ENCODE measurements at places on chromosomes 16 and 17.

DNA sequence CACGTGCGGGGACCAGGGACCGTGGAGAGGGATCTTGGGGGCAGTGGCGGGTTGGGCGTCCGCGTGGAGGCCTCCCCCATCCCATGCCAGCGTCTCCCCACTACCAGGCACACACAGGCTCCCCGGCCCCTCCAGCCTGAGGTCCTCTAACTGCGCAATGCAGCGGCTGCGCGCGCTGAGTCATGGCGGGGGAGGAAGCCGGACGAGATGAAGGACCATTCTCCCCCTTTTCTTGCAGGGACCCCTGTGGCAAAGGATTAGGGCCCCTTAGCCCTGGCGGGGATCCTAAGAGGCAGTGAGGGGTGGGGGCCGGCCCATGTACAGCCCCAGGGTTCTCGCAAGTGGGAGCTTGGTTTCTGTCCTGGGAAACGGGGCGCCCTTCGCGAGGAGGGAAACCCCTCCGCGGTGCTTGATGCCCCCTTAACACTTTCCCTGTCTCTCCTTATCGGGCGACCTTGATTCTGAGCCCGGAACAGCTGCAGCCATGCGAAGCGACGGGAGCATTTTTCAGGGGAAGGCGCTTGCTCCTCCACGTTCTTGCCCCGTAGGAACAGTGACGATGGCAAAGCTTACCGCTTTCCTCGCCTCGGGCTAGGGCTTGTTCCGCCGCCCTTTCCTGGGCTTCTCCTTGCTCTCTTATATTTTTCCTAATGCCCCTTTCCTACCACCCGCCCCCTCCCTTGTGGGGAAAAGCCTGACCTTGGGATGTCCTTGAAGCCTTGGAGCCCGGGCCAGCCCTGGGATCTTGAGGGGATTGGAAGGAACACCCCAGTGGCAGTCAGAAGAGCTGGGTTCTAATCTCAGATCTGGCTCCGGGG is 592 bp downstream of the ALDOA start:
- no peak for DNase-seq

DNA sequence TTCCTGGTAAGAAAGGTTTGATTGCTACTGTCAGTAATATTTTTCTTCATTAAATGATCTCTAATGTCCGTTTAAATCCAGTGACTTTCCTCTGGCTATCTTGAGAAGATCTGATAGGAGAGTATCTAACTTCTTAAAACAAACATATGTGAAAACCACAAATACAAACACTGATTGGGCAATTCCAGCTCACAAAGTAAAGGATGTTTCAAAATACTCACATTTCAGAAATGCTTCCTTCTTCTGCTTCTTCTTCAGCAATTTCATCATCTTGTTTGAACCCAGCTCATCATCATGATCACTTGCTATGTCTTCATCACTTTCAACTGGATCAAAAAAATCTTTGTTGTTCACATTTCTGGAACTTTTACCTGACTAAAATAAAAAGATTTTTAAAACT is 64.3 kb upstream of the RBL2 start:
- DNase-seq = peak; percentile 11

DNA sequence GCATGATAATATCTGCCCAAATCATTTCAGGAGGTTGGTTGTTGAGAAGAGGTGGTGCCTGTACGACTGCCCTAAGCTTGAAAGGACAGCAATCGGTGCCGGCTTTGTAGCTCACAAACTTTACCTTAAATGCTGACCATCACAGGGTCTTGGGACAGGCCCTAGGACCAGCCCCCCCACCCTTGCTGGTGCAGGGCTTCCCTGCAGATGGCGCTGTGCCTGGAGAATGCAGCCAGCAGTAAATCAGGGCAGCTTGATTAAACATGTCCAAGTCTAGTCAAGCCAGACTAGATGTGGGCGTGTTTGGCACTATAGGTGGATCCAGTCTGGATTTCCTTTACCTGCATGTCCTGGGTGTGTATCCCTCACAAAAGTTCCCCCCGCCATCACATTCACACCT is 135.5 kb upstream of the CRHR1 start:
- no peak for DNase-seq

DNA sequence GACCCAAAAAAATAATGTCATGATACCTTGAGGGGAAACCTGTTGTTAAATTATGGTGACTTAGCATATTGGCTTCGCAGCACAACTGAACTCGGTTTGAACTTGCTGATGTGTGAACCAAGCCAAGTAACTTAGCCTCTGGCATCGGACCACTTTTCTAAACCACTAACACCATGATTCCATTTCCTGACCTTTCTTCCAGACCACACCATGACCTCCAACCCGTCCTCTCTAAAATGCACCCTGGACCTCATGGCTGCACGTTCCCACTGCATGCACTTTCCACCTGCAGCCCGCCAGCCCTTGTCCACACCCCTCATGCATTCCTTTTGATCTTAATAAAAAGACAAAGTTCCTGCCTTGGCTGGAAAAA is 29.3 kb downstream of the DYNLRB2 start:
- peak; percentile 34 for DNase-seq

DNA sequence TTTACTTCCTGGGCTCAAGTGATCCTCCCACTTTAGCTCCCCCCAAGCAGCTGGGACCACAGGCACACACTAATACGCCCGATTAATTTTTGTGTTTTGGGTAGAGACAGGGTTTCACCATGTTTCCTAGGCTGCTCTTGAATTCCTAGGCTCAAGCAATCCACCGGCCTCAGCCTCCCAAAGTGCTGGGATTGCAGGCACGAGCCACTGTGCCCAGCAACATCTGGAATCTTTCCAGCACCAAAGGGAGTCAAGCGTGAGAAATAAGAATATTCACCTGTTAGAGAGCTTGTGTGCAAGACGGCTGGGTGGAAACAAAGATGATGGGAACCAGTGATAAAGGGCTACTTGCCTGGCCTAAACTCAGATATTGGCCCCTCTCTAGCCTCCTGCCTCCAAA is 14.2 kb upstream of the ALOX12B start:
- DNase-seq = no peak

DNA sequence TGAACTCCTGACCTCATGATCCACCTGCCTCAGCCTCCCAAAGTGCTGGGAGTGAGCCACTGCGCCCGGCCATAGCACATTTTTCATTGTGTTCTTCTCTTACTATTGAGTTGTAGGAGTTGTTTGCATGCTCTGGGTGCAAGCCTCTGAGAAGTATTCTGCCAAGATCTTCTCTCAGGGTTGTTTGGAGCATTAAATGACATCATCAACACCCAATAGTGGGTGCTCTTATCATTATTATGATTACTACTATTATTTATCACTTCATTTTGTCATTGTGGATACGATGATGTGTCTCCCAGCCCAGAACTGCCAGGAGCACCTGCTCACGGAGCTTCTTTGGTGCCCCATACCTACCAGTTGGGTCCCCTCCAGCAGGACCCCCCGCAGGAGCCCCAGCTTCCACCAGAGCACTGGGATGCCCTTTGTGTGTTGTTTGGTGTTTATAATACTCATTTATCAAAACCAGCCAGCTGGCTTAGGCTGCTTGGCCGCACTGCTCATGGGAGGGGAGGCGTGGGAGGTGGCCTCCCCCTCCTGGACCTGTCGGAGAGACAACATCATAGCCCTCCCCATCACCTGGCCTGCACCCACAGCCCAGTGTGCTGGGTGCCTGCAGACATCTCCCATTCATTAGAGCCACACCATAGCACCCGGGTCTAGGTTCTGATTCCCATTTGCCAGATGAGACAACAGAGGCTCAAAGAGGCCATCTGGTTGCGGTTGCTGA is 12.9 kb upstream of the MAP2K3 start:
- no peak for DNase-seq

DNA sequence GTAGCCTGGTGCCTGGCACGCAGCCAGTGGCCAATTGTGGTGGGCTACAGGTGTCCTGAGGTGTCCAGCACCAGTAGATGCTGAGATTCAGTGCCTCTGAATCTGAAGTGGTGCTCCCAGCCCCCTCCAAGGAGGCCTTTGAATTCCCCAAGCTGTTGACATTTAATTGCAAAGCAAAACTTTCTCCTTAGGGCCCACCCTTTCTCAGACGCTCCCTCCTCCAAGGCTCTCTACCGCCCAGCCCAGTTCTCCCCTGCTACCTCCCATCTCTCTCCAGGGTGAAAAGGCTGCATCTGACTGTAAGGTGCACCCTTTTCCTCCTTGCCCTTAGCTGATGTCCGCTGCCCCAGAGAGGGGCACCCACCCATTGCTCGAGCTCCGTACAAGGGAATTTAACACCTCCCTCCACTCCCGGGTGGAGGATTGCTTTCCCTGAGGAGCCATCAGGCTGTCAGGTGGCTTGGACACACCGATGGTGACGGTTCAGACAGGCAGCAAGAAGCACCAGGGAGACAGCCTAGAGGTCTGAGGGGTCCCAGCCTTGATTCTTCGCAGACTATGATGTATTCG is 1.7 kb downstream of the BEAN1 start:
- no peak for DNase-seq

DNA sequence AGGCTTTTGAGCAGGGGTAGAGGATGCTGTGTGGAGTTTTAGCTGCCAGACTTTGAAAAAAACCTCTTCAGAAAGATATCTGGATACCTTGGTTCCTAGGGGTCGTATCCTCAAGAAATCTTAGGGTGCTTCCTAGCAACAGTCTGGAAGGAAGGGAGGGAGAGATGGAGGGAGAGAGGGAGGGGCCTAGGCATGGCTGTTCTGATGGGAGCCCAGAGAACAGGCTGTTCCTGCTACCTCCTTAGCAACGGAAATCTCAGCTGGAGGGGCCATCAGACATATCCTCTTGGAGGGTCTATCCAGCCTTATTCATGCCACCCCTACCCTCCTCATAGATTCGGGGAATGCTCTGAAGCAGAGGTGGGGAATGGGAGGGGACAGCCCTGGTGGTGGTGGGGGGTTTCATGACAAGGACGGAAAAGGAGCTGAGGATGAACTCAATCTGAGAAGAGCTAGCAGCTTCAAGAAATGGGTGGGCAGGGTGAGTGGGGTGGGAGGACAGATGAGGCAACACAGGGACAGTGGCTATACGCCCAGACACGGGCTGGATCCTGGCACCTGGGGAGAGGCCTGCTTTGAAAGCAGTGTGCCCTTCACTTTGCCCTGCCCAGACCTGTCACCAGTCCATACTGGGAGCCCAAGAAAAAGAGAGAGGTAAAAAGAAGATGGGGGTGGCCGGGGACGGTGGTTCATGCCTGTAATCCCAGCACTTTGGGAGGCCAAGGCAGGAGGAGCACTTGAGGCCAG is 2.9 kb upstream of the THRA start:
- no peak for DNase-seq

- DNase-seq = no peak
These were observed 59.2 kb downstream of the MRM3 start for GRCh38 chr17:841313-841712.

DNA sequence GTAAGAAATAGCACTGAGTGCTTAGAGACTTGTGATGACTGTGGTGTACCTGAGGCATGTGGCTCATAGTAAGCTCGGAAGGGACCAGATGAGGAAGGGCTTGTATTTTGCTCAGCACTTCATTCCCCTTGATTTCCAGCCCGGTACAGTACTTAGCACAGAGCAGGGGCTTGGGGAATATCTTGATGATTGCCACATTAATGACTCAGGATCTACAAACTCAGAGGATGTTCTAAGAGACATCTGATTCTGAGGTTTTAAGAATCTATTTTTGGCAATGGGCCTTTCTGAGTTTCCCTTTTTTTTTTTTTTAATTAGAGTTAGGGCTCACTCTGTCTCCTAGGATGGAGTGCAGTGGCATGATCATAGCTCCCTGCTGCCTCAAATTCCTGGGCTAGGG is 9.1 kb downstream of the ASPHD1 start:
- DNase-seq = no peak

DNA sequence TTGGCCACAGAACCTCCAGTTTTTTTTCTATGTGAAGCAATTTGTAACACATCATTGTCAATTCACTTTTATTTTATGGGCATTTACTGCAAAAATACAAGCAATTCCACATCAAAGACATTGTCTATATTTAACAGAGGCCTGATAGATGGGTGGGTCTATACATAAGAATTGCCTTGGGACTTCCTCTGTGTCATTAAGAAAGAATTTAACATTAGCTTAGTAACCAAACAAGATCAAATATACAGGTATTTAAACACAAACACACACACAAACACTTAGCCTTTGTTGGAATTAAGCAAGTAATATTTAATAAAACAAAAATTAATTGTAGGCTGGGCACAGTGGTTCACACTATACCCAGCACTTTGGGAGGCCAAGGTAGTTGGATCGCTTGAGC is 4.3 kb upstream of the PITPNC1 start:
- no peak for DNase-seq

DNA sequence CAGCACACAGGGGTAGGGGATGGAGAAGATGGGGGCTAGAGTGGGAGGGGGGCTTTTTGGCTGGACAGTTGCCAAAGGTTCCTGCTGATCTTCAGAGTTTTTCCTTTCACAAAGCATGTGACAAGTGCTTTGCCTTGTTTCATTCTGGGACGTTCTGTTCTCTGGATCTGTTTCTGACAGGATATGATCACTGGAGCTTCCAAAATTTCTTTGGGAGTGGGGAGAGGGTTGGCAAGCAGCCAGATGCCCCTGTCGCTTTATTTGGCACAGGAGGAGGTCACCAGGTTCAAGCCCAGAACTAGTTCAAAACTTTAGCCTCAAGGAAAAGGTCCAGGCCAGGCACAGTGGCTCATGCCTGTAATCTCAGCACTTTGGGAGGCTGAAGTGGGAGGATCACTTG is 68.5 kb upstream of the TBX2 start:
- no peak for DNase-seq

DNA sequence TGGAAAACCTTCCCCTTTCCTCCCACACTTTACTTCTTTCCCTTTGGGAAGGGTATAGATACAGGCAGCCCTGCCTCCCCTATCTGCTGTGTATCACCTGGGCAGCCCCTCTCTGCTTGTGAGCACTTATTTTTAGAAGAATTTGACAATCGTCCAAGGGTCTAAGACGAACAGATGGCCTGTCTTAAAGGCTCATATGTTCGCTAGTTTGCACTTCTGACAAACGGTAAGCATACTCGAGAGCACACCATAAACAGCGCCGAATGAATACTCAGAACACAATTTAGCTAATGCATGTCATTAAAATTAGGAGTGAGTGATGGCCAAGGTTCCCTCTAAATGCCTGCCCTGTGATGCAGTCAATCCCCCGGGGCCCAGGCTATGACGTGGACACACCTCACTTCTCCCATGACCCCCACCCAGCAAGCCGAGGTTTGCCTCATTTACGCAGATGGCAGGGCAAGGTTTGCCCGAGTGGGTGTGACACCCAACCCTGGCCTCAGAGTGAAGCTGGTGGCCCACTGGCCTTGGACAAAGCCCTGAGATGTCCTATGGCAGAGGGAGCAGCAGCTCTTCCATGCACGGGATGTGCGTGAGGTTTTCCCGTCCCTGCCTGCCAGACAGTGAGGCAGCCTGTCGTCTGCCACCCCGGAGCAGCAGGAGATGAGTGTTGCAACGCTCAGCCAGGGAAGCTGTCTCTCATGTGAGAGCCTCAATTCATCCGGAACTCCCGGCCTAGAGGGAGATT is 125.2 kb downstream of the C16orf78 start:
- DNase-seq = no peak

DNA sequence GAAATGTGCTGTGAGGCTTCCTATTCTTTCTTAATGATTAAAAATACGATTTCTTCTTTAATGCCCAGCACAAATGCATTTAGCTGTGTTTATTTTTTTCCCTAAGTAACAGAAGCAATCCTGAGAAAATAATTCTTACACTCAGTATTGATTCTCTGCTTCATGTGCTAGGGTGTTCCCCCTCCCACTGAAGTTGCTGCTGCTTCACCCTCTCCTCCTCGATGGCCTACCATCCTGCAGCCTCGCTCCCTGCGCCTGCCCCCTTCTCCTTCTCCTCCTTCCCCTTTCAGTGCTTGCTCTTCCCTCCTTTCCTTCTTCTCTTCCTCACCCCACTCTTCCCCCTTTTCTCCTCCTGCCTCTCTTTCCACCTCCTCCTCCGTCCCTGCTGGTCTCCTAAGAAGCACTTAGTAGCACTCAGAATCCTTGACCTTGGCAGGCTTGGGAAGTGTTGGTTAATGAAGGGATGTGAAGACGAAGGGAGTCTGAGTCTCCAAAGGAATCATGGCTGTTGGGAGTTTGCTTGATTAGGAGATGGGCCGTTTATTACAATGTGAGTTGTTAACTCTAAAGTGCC is 119.7 kb downstream of the RPTOR start:
- no peak for DNase-seq
